ENCODE measurements at places on chromosomes 7 and 10.

DNA sequence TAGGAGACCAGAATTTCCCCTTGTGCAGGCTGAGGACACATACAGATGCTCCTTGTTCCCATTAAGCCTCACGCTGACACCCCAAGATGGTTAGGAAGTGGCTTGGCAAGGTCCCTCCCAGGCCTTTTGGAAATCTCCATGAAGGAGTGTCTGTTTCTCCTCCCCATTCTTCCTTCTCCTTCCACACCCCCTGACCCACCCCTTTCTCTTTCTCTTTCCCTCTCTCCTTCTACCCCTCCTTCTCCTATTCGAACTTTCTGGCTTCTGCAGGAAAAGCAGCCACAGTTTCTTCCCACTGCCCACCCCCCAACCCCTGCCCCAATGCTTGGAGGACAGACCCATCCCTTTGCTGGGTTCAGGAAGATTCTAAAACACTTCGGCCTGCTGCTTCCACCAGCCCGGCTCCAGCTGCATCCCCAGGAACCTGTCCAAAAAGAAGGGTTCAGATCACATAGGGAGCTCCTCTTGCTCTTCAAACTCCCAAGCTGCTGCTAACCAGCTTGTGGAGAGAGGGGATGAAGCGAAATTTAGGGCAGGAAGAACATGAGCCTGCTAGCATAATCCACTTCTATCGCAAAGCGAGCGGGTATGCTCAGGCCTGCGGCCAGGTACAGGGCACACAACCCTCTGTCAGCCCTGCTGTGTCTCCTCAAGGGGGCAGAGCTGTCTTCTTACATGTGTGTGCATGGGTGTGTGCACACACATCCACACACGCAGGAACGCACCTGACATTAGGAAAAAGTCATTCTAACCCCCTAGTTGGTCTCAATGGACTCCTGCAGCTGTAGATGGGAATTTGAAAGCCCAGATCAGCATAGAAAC, 80.4 kb downstream of the PPP1R3C start:
- no peak for DNase-seq

- DNase-seq, result no peak
These were observed 21.1 kb downstream of the FAM53B start for GRCh38 chr10:124722798-124723783.

DNA sequence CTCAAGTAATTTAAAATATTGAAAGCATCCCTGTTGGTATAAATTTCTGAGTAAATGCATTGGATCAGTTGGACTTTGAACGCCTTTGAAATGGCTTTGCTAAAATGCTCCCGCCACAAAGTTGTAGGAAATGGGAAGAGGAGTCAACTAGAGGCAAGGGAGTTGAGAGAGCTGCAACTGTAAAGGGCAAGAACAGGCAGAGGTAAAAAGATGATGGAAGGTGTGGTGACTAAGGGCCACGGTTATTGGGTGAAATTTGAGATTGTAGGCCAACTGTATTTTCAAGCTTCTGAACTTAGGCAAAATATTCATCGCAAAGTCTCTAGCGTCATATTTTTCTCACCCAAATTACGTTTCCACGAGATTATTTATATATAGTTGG, 595 bp upstream of the SUMF2 start:
- no peak for DNase-seq

DNA sequence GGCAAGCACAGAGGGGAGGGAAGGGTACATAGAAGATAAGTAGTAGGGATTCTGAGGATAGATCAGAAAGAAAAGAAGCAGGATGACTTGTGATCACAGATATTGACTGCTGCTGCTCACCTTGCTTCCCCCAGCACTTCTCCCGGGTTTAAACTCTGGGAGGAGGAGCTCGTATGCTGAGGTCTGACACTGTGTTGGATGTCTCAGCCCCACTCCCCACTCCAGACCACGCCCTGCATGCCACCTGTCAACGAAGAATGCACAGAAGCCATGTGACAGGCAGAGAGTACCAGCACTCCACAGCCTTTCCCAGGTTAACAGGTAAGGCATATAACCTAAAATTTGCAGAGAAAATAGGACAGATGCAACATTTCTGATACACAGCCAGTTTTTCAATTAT, 388.9 kb downstream of the TNS3 start:
- DNase-seq, result no peak

DNA sequence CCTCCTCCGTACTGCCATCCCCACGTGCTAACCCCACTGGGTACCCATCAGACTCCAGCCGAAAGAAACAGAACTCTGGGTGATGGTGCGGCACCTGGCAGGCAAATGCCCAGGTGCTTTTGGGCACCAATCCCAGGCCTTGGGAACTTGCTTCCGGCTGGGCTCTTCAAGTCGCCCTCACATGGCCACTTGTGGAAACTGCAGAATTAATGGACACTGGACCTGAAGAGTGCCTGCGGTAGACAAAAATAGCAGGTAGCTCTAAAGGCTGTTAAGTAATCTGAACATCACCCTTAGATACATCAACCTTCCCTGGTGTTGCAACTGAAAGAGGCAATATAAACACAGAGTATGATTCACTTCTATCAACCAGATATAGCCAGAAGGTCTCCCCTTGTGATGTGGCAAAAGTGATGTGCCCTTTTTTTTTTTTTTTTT, 644.4 kb downstream of the GRM8 start:
- no peak for DNase-seq

DNA sequence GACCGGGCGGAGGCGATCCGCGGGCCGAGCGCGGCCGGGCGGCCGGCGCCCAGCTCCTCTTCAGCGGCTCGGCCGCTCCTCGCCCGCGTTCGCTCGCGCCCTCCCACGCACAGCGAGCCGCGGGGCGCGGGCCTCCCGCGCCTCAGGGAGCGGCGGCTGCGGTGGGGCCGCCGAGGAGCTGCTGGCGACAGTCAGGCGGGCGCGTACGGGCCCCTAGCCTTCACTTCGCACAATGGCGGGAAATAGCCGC, at the start of gene MCMBP:
Gene MCMBP, minus strand, starts transcription at position 234 of the 250 bp plus-strand sequence. CDS start 259 bp downstream, outside the sequence.
- DNase-seq, result no peak

DNA sequence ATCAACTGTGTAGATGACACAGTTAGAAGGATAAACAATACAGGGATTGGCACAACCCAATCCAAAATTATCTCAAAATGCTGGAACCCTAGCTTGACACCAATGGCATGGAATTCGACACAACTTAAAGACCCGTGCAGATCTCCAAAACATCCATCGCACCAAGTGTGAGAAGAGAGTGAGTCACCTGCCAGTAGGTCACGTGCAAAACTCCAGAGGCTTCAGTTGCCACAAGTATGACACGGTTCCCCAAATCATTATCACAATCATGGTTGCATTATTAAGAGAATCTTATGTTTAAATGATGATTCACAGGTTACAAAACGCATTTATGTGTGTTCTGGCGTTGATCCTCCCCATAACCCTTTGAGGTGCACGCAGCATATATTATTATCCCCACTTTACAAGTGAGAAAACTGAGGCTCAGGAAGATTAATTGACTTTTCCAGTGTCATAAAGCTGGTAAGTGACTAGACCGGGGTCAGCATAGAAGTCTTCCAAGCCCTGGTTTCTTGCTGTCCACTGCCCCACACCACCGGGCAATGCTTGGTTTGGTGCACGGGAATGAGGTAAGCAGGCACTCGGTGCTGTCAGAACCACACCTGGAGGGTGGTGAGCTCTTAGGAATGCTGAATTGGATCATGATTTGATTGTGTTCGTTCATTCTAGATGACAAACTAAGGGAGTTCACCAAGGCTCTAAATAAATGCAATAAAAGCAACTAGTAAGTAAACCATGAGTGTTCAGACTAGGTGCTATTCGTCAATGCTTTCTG, 23.6 kb upstream of the STK17A start:
- no peak for DNase-seq

GRCh38 chr7:15707570-15707969, 21.1 kb upstream of the MEOX2 start:
- no peak for DNase-seq

GRCh38 chr10:125037145-125037877, 95.4 kb downstream of the ZRANB1 start:
- DNase-seq, result no peak

All from NCI-H1436 (cell line).